ENCODE measurements at places on chromosomes 4 and X. TPM values are rescaled to one million over a fixed set of nuclear protein-coding genes. Genes with fewer than 3 reads are reported as not detected.
A peak's percentile ranks its signal among the peaks of the same experiment; 100 is the strongest.

MUC7 gene
- total RNA-seq: not detected

PPEF2 gene
- 0.09 TPM for total RNA-seq

SCML2 gene
- total RNA-seq: 15.8 TPM

TLR6 gene
- total RNA-seq: 1.5 TPM

LRP2BP gene
- total RNA-seq: 1.8 TPM

TEX11 gene
- total RNA-seq: not detected

SPOCK3 gene
- total RNA-seq: 32.9 TPM

ALB gene
- total RNA-seq: 11.3 TPM

GRCh38 chr4:75822416-75822815 lies 79.8 kb downstream of the PPEF2 start:
- H3K27ac ChIP-seq: no peak overlapping the region
- H3K36me3 ChIP-seq: no peaks in the 10 kb centered on the region
- no peaks in the 10 kb centered on the region for H3K27me3 ChIP-seq
- H3K4me1 ChIP-seq: no peaks in the 10 kb centered on the region

DNA sequence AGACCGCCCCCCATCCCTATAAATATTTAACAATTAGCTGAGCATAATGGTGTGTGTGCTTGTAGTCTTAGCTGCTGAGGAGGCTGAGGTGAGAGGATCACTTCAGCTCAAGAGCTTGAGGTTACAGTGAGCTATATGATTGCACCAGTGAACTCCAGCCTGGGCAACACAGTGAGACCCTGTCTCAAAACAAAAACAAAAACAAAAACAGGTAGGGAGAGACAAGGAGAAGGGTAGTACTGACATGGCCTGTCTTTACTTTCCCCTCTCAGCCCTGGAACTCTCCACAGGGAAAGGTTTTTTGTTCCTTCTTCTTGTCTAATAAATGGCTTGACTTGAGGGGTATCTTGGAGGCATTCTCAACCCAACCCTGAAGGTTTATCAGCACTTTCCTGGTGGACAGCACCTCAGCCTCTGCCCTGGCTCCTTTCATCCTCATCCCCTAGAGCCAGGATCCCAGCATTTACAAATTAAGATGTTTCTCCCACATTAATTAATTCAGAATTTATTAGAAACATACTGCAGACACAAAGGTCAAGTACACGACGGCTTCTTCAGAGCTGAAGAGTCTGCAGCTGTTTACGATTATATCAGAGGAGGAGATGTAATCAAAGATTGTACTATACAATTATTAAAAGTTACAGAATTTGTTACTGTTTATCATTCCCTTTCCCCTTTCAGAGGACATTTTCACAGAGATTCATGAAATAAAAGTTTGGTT lies 131.8 kb downstream of the AFF1 start:
- no peak for DNase-seq
- no peaks in the 10 kb centered on the region for H3K36me3 ChIP-seq
- H3K27me3 ChIP-seq: no peaks in the 10 kb centered on the region

- no peaks in the 10 kb centered on the region for H3K36me3 ChIP-seq
- H3K4me3 ChIP-seq: no peak overlapping the region
- no peak for DNase-seq
- H3K27me3 ChIP-seq: no peaks in the 10 kb centered on the region
- H3K4me1 ChIP-seq: no peaks in the 10 kb centered on the region
- no peak overlapping the region for H3K27ac ChIP-seq
These were observed 393.8 kb downstream of the INPP4B start for GRCh38 chr4:142452161-142452855.

- H3K4me1 ChIP-seq: no peaks in the 10 kb centered on the region
- no peak overlapping the region for H3K27ac ChIP-seq
- no peak for DNase-seq
- no peaks in the 10 kb centered on the region for H3K36me3 ChIP-seq
- no peaks in the 10 kb centered on the region for H3K27me3 ChIP-seq
These were observed 23.8 kb downstream of the CENPC start for GRCh38 chr4:67521506-67521905.

DNA sequence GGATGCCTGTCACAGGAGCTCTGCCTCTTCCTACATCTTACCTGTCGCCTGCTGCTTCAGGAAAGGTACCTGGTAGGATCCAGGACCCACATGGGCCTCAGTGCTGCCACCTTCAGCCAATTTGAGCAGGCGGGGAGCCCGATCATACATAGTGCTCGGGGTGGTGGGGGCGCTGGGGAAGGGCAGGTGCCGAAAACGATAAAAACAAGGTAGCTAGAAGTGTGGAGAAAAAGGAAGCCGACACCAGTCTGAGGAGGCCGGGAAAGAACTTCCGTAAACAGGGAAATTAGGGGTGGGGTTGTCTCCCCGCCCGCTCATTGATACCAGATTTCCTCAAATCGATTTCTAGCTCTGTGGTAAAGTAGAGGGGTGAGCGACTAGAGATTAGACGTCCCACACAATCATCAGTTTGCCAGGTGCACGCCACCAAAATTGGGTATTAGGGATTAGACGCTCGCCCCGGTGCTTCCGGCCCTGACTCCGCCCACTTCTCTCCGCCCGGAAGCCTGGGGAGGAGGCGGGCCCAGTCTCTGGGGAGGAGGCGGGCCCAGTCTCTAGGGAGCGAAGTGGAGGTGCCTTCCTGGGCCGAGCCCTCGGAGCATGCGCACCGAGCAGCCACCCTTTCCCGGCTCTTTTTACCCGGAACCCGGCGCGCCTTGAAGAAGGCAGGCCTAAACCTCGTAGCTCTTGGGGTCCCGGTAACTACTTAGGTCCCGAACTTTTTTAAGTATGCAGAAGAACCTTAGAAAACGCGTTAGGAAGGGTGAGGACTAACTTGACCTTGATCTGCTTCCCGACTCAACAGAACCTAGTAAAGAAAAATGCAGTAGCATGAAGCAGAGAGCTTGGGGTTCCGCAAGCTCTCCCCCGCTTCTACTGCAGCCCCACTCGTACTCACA lies at the start of gene STPG2:
Gene STPG2, minus strand, starts transcription at position 476 of the 899 bp plus-strand sequence.
- peak; percentile 86 for DNase-seq
- H3K27me3 ChIP-seq: no peaks in the 10 kb centered on the region
- H3K27ac ChIP-seq: peak within 1 kb of the TSS; percentile 75
- no peaks in the 10 kb centered on the region for H3K4me1 ChIP-seq
- peak within 1 kb of the TSS; percentile 42 for H3K4me3 ChIP-seq

DNA sequence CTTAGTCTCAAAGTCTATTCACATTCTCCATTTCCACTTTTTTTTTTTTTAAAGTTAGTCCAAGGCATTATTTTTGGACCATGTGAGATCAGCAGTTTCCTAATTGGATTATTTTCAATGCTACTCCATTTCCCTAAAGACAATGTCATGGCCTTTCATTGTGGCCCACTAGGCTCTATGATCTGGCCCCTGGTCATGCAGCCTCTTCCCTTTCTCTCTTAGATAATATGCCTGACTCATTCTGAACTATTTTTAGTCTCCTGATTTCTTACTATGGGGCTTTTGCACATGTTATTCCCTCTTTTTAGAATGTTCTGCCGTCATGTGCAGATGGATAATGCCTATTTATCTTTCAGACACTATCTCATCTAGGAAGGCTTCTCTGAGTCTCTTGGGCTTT lies 157.3 kb downstream of the TMA16 start:
- H3K36me3 ChIP-seq: no peaks in the 10 kb centered on the region
- H3K4me1 ChIP-seq: no peaks in the 10 kb centered on the region
- no peak overlapping the region for H3K27ac ChIP-seq
- no peak overlapping the region for H3K4me3 ChIP-seq

- H3K27ac ChIP-seq: peak overlapping the region; percentile 36
- H3K4me3 ChIP-seq: no peak overlapping the region
- H3K36me3 ChIP-seq: no peaks in the 10 kb centered on the region
- no peak for DNase-seq
- no peaks in the 10 kb centered on the region for H3K4me1 ChIP-seq
These were observed 4.5 kb downstream of the RAB9A start for GRCh38 chrX:13693341-13693961.

All from uterus (tissue), 4 donors.